ENCODE measurements at places on chromosomes 4 and X.

DNA sequence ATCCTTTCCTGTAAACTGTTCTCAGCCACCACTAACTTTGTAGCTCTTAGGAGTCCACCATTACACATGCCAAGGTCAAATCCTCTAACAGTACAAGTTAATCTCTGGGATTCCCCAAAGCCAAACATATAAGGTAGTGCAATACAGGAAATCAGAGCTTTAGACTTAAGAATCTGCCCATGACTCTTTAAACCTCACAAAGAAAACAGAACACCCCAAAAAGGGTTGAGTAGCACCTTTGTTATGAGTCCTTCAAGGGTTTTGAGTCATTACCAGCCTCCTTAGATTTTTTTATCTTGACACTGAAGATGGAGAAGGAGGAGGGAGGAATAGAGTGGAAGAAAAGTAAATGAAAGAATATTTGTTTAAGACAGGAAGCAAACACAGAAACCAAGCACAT is 243.9 kb upstream of the SPANXN1 start:
- no peak for DNase-seq

- DNase-seq: no peak
These were observed 184.7 kb downstream of the TMA16 start for GRCh38 chr4:163679189-163679588.

GRCh38 chrX:96997196-96997595 is 113.5 kb downstream of the RPA4 start:
- DNase-seq: no peak

- DNase-seq: no peak
These were observed 48.2 kb downstream of the EVC2 start for GRCh38 chr4:5660185-5660584.

DNA sequence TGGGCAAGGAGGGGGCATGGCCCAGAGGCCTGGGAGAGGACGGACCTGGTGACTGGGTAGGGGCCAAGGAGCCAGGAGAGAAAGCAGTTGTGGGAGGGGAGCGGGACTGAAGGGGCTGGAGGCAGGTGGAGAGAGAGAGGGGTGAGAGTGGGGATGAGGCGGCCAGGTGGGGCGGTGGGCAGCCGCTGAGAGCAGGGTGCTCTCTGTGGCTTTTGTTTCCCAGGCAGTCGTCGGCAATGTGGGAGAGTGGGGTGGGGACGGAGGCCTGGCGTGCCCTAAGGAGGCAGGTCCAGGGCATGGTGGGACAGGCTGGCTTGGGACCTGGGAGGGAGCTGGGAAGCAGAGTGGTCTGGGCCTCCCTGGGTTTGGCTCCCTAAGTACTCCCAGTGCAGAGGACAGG is 3.2 kb upstream of the ATP2B3 start:
- no peak for DNase-seq

- DNase-seq: no peak
These were observed 332.9 kb downstream of the PPP3CA start for GRCh38 chr4:101014417-101014816.

DNA sequence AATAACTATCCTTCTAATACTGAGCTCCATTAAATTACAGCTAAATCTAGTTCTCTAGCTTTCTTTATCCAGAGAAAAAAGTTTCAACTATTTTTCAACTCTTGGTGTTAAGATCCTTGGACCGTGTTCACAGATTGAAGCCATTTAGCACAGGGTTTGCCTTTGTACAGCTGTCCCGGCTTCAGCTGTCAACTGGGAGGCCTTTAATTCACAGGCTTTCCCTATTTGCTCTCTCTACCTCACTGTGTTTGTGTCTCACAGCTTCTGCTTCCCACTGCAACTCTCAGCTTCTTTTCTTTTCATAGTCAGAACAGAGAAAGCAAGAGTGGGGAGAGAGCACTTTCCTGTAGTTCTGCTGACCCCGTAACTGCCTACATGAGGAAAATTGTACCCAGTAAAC is 76.9 kb upstream of the SMAD1 start:
- DNase-seq: no peak

DNA sequence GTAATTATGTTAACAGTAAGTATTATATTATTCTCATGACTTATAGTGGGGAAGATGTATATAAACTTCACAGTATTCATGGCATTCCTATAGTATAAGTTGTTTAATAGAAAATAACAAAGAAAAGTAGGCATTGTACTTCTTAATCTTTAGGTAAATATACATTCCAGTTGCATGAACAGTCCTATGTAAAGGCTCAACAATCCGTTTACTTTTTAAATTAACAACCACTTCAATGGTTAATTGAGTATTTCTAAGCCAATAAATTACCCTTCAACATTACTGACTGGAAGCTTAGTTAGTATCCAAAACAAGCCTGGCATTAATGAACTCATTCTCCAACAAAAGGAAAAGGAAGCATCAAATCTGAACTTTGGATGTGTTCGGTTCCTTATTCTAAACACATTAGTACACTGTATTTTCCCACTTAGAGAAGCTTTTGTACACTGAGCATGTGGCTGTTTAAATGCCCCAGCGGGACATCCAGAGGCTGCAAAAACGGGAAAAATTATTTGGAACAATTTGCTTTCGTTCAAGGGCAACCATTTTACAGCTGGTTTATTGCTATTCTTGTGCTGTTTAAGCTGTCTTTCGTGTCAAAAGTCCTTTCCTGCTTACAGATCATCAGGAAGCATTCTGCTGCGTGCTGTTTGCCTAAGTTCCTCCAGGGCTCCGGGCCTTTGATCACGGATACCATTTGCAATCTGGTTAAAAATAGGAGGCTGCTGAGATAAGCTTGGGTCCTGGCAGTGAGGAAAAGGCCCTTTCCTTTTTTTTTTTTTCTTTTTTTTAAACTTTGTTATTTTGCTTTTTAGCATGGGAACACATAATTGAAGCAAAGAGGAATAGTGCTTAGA is 460.3 kb downstream of the SPRY1 start:
- no peak for DNase-seq

DNA sequence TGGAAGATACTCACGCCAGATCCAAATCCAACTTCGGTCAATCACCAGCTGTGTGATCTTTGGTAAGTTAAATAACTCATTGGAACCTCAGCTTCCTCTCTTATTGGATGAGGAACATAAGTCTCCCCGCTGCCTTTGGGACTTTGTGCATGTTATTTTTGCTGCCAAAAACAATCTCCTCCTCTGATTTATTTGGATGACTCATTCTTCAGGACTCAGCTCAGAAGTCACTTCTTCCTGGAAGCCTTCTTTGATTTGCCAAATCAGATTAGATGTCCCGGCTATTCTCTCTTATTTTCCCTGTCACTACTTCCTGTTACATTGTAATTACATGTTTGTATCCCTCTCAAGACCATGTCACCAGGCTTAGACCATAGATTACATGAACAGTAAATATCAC is 138.0 kb upstream of the BOD1L1 start:
- DNase-seq: no peak

DNA sequence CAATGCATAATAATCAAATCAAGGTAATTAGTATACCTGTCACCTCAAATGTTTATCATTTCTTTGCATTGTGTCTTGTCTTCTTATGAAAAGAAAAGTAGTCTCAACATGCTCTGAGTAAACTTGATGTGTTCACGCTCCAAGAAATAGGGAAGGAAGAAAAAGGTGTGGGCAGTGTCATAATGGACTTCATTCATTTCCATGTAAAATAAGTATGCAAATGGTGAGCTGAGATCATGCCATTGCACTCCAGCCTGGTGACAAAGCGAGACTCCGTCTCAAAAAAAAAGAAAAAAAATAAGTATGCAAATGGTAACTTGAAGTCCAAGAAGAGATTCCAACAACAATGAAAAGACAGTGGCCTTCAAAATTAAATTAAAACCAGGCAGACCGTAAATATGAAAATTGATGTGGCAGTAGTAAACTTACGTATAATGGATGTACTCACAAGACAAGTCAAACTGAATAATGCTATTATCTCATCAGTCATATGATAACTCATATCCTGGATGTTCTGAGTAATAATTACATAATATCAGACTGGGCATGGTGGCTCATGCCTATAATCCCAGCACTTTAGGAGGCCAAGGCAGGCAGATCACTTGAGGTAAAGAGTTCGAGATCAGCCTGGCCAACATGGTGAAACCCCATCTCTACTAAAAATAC is 6.0 kb upstream of the CWH43 start:
- DNase-seq: no peak

- DNase-seq: no peak
These were observed 48.3 kb downstream of the ABLIM2 start for GRCh38 chr4:8110071-8110986.

DNA sequence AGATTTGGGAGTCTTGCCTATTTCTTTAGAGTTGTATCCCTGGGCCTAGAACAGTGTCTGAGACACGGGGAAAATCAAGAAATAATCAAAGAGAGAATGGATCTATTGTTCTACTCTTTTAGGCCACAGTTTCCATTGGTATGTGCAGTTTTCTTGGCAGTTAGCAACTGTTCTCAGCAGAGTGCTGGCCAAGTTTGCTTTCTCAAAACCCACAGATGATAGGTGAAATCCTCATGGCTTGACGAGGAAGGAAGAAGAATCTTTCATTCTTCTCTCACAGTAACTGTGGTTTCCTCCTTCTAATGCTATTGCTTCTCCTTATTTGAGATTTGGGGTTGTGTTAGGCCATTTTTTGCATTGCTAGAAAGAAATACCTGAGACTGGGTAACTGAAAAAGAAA is 42.2 kb downstream of the AGA start:
- no peak for DNase-seq

DNA sequence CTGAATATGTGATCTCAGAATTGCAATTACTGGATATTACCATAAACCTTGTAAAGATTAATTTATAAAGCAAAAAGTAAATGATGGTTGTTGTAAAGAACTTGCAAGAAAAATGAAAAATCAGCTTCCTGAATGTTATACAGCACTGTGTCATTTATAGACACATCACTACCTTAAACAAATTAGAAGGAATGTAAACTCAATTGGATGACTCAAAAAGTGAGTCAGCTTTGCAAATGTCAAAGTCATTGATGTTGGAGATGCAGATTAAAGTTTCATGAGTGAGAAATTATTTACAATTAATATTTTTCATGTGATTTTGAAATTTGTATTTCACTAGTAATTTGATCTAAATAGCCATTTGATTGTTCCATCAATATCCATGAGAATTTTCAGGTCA is 193.2 kb downstream of the RAPGEF2 start:
- no peak for DNase-seq

GRCh38 chr4:40301603-40302002 is 33.5 kb upstream of the CHRNA9 start:
- no peak for DNase-seq

DNA sequence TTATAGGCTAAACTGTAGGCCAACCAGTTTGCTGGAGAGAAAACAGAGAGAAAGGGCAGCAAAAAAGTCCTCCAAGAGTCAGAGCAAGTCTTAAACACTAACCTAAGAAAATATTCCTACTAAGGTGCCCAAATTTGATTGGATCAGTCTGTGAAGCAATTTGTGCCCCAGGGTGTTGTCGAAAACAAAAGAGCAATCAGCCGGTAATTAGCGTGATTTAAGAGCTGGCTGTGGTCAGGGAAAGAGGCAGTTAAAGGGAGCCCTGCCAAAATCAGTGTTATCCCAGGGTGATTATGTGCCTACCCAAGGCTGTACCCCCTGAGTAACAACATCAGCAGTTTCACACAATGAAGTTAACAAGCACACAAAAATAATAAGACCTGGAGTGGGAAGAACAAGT is 6.4 kb upstream of the BRWD3 start:
- no peak for DNase-seq

DNA sequence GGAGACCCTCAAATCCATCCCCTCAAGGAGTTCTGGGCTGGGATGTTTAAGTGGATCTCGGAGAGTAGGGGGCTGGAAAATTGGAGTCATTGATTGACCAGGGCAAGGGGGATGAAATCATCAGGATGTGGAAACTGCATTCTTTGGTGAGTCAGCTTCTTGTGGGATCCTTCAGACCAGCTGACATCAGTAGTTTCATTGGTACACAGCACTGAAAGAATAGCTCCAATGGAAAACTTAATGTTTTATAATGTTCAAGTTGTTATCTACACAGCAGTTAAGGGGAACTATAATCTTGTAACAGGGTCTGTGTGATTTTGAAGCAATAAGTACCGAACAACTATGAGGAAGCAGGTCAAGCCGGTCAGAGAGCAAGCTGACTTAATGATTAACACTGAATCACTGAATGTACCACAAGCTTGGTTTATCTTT is 506.1 kb downstream of the RPA4 start:
- DNase-seq: no peak

- DNase-seq: no peak
These were observed 12.1 kb upstream of the PORCN start for GRCh38 chrX:48496660-48497059.

GRCh38 chrX:36849407-36849806 is 158.8 kb upstream of the FAM47C start:
- no peak for DNase-seq

- DNase-seq: no peak
These were observed 29.9 kb downstream of the CLRN2 start for GRCh38 chr4:17544831-17545234.

- DNase-seq: no peak
These were observed 96.0 kb upstream of the PPP2R3B start for GRCh38 chrX:482702-483203.

DNA sequence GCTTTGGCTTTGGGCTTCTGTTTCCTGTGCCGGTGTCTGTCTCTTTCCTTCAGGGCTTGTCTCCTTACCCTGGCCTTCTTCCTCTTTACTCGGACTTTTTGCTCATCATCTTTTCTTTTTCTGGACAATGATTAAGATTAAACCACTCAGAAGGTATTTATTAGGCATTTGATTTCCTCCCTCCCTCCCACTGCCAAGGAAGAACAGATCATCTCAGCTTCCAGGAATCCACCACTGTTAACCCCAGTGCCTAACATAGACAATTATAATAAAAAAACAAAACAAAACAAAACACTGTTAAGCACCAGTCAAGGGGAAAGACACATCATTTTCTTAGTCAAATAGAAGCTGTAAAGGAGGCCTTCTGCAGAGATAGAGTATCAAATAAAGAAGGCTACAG is 16.6 kb downstream of the PGRMC1 start:
- no peak for DNase-seq

- no peak for DNase-seq
These were observed 38.3 kb downstream of the SLC10A6 start for GRCh38 chr4:86810847-86811246.

- DNase-seq: no peak
These were observed 175.4 kb upstream of the FRG1 start for GRCh38 chr4:189765301-189765700.

DNA sequence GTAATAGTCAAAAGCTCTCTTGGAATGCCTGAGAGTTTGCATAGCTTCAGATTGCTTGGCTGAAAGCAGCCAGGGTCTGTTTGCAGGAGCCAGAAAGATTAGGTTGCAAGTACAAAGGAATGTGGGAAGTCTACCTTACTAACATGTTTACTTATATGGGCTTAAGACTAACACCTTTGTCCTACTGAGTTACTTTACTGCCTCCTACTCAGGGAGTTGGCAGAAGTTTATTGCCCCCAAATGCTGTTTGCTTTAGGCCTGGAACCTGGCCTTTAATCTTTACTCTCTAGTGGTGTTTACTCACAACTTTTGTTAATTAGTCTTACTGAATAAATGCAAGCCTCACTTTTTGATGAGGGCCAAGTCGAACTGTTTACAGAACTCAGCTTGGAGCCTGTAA is 219.4 kb upstream of the ZC4H2 start:
- no peak for DNase-seq

GRCh38 chr4:41294445-41295062 is 37.8 kb downstream of the UCHL1 start:
- DNase-seq: no peak

- no peak for DNase-seq
These were observed 130.8 kb downstream of the ZAR1 start for GRCh38 chr4:48620831-48621230.
